HepG2 (cell line): ENCODE measurements at places on chromosomes 2 and 18.

DNA sequence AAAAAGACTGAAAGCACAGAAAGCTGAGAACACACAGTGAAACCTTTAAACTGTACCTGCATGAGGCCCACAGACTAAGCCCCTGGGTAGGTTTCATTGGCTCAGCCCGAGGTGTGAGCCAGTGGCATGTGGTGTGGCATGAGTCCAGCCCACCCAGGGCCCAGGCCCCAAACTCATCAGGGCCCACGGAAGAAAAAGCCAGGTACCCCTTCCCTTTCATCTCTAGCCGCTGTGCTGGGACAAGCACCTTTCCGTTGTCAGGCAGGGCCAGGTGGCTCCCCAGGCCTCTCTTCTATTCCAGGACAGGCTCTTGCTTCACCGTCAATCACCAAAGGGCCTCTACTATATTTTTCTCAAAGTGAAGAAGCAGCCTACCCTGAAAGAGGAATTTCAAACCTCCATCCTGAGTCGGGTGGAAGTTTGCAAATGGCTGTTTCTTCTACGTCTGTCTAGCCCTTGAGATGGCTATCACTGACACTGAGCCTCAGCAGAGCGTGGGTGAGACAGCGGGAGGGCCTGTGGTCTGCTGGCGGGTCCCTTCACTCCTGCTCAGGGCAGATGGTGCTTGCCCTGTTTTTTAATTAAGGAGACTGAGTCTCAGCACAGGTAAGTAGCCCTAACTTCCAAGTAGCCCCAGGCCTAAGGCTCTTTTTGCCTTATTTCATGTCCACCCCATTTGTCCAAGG lies 8.6 kb downstream of the DNAJB2 start:
- DNase-seq: no peak

GRCh38 chr18:73296686-73297085 lies 428.9 kb upstream of the NETO1 start:
- DNase-seq: no peak

DNA sequence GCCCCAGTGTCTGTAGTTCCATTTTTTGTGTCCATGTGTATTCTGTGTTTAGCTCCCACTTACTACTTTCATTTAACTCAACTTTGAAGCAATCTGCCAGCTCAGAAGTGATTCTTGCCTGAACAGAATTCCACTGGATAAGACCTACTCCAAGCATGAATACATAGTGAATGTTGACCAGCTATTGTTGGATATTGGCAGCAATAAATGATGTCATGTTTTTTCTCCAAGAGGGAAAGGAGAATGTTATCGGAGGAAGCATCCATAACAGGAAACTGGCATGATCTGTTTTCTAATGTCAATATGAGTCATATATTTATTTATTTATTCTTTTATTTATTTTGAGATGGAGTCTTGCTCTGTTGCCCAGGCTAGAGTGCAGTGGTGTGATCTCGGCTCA lies 36.8 kb upstream of the TRAPPC8 start:
- no peak for DNase-seq

DNA sequence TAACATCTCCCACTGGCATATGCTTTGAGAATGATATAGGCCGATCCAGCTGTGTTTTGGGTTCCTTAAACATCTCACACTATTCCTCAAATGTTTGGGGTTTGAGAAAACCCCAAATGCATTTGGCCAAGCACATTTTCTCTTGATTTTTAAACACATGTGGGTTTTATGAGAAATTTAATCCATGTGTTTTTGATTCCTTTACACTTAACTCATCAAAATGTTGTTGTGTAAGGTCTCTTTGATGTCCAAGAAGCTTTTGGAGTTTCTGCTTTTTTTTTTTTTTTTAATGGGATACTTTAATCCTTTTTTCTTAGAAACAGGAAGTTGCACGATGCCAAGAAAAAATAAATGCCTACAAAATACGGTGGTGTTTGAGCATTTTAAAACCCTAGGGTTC lies 339.8 kb upstream of the TCF4 start:
- DNase-seq: no peak

DNA sequence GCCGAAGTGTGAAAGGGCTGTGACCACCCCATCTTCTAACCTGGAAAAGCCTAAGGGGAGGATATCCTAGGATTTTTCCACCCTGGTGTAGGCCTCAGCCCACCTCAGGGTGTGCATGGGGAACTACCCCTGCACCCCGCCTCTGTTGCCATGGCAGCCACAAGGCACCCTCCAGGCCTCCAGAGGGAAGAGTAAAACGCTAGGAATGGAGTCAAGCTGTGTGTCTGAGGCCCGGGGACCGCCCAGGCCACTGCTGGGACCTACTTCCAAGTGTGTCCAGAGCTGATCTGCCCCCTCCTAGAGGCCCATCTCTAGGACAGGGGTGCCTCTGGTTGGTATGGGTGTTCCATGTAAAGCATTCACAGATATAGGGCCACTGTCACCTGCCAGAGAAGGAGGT lies 86.7 kb downstream of the PLB1 start:
- no peak for DNase-seq

GRCh38 chr2:30690126-30690561 lies 117.1 kb downstream of the CAPN13 start:
- DNase-seq: no peak

DNA sequence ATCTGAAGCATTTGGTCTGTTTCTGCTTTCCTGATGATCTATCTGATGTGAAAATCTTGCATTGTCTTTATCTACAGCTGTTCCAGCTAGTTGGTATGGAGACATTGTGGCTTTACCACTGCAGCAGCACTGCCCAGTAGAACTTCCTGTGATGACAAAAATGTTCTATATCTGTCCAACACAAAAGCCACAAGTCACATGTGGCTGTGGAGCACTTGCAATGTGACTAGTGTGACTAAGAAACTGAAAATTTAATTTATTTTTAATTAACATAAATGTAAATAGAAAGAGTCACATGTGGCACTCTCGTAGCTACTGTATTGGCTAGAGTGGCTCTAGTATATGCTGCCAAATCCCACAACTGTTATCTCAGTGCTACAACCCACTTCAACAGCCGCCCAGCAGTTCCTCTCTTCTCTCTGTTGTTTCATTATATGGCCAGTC lies 425.7 kb downstream of the SETBP1 start:
- no peak for DNase-seq

DNA sequence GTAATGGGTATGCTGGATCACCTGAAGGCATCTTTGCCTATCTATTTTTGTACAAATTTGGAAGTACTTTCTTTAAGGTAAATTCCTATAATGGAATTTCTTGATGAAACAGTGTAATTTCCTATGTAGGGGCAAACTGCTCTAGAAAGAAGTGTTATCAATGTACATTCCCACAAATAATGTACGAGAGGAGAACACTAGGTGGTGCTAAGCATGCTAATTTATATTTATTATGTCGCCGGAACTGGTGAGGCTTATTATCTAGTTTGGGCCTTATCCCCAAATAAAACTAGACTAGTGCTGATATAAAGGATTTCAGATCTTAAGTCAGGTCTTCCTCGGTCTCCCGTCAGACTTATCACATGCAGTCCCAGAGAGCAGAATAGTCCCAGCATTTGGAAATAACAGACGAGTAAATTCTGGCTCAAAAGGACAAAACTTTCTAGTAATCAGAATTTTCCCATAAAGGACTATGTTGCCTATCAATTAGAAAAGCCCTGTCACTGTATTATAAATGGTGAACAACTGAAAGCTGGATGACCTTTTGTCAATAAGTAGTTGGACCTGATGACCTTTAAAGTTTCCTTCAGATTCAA lies 86.9 kb upstream of the RBBP8 start:
- DNase-seq: peak; percentile 21

GRCh38 chr18:7725897-7726296 lies 158.8 kb downstream of the PTPRM start:
- no peak for DNase-seq

DNA sequence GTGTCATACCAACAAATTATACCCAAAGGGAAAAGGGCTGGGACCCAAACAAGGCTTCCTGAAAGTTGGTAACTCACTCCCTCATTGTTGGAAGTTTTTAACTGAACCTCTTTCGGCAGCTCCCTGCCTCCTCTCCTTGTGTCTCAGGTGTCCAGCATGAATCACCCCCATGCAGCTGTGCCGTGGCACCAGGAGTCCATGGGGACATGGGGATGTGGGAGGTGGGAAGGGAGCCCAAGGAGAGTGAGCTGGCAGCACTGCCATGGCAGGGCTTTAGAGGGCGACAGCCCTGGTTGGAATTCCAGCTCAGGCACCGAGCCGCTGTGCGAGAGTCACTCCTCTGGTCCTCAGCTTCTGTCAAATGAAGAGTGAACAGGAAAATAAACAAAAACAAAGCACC lies 12.5 kb upstream of the GYPC start:
- DNase-seq: no peak

DNA sequence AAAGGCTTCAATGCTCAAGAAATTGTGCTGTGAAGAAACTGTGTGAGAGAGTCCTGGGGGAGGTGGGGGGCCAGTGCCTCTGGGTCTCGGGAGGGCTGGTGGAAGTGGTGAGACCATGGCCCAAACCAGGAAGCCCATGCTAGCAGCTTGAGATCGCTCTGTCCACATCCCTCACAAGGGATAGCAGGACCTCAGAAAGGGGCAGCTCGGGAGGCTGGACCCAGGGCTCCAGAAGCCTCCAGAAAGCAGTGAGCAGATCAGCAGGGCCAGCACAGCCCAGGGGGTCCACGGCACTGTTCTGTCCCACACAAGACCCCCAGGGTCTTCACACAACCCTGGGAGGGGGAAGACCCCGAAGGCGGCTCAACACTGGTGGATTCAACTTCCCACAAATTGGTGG lies 24.1 kb downstream of the ST8SIA5 start:
- DNase-seq: no peak

DNA sequence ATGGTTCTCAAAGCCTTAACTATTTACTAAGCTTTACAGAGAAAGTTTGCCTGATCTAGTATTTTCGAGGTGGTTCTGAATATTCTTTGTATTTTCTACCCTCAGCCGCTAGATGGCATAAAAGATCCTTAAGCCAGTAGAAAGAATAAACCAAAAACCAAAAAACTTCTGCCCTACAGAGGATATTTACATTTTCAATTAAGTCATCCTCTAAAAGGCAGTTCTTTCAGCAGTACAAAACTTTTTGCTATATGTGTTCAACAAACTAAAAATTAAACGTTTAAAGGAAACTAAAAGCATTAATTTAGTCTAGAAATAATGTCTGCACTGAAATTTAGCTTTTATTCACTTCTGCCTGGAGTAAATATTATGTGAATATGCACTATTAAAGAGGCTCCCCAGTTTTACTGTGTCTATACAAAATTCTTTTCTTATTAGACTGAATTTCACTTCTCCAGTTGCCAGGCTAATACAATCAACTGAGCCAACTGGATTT lies 297.5 kb downstream of the PIEZO2 start:
- DNase-seq: peak; percentile 57

DNA sequence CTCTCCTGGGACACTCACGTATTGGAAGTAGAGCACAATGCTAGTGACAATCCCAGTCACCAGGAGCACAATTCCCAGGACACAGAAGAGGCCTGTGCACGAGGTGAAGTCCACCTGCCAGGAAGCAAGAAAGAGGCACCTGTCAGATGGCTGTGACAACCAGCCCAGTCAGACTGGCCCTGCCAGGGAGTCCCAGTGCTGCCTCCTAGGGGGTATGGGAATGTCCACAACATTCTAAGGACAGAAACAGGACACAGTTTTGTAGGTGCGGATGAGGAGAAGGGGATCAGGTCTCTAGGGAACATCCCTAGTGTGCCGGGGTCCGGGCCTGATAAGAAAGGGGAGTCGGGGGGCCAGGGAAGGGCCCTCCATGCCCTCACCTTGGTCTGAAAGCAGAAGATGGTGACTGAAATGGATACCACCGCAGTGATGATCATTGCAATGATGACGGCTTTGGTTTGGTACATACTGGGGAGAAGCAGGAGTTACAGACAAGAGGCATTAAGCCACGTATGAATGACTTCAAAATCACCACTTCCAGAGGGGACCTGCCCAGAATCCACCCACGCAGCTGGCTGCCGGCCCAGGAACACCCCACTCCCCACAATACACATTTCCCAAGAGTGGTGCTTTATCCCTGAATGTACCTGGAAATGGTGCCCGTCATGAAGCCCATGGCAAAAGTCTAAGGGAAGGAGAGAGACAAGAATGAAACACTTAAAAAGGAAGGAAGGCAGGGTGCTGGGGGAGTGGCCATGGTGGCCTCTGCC lies 6.9 kb downstream of the PNKD start:
- DNase-seq: no peak

DNA sequence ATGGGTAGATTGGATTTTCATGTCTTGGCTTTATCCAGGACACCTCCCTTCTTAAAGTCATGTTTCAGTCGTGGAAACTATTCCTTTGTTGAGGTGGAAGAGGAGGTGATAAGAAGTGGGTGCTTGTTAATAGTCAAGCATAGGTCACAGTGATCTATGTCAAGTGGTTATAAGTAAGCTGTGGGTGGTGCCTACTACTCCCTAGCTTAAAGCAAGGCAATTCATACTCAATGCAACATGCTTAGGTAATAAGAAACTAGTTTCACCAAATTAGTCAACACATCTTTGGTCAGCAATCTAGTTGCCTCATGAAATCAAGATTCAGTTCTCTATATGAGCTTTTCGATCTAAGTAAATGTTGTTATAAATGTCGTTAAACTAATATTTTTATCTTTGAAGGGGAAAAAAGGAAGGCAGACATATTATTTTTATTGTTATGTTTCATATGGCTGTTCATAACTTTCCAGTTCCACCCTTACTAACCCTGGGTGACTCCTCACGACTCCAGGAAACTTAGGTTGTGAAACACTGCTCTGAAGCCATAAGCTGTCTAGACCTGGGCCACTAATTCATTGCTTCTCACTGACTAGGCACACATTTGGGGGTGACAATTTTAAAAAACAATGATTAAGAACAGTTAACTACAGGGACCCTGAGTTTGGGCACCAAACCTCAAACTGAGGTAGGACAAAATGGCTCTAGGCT lies 5.8 kb upstream of the ABCB11 start:
- DNase-seq: no peak

- DNase-seq: no peak
Observed at GRCh38 chr2:216856406-216857065, 3.3 kb downstream of the TNP1 start.

GRCh38 chr2:128477891-128478290 lies 159.2 kb upstream of the HS6ST1 start:
- DNase-seq: no peak
